ENCODE measurements at places on chromosomes 1 and 21.

GRCh38 chr1:229325401-229325800 lies 17.4 kb downstream of the CCSAP start:
- DNase-seq, result no peak

- DNase-seq, result peak; percentile 55
These were observed 6.2 kb downstream of the SLC6A9 start for GRCh38 chr1:44024903-44025525.

- DNase-seq, result no peak
These were observed 118.7 kb upstream of the BARHL2 start for GRCh38 chr1:90835661-90836344.

DNA sequence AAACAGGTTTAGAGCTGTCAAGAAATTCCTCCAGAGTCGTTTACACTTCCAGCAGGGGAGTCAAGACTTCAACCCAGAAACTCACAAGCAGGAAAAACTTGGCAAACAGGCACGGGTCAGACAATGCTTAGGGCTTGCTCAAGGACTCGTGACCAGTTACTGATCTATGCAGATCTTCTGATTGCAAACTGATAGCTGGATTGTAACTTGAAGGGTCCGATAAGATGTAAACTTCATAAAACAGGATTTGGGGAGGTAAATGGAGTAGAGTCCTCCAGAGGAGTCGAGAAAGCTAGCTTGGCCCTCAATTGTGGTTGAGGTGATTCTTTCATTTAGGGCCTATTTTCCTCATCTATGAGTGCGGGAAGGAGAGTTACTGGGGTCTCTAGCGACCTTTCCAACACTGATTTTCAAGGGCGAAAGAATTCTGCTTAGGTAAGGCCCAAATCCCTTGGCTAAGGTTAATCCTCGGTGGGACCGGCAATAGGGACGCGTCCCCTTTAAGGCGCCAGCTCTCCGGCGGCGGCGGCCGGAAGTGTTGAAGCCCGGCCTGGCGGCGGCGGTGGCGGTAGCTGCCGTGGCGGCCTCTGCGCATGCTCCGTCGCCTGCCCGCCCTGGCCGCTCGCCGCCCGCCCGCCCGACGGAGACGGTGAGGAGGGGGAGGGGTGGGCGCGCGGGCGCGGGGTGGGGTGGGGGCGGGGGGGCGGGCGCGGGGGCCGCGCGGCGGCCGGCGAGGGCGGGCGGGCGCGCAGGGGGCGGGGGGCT lies at the start of gene GMEB1:
TSS of gene GMEB1 (plus strand) at position 594 of the 765 bp plus-strand sequence. CDS start 14,829 bp downstream, outside the sequence.
- DNase-seq, result peak; percentile 87

- no peak for DNase-seq
These were observed 129.9 kb downstream of the SLC30A10 start for GRCh38 chr1:219798283-219799030.

GRCh38 chr1:116861137-116861536 lies 48.6 kb upstream of the PTGFRN start:
- DNase-seq, result no peak

DNA sequence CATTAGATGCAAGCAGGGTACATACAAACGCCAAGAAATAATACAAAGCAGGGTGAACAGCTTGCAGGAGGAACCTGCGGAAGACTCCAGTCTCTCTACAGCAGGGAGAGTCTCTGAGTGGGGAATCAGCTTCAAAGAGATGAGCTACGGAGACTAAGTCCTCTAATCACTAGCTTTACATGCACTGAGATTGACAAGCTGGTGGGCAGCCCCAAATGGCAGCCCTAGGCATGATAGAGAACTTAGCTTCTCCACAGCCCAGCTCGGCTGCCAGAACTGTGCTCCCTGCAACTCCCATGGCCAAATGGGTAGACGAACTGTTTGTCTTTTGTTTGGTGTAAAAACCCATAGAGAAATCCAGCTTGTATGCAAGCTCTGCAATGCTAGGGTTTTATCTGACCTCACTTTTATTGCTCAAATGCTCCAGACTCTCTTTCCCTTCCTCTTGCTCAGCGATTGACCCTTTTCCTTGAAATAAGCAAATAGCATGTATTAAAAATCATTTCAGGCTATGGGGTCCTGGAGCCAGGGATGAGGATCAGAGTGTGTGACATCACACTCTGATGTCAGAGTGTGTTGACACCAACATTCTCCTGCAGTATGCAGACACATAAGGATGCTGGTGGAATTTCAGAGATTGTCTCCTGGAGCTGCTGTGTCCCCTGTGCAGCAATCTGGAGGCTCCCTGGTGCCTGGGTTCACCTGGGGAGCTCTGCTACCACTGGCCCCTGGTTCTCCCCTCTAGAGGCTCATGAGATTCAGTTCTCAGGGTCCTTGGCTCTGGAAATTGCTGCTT lies 238.5 kb downstream of the TTLL7 start:
- DNase-seq, result peak; percentile 9

- DNase-seq, result no peak
These were observed 58.3 kb downstream of the RGS2 start for GRCh38 chr1:192867180-192867579.

- no peak for DNase-seq
These were observed 62.0 kb downstream of the SLC16A1 start for GRCh38 chr1:112894010-112894292.

DNA sequence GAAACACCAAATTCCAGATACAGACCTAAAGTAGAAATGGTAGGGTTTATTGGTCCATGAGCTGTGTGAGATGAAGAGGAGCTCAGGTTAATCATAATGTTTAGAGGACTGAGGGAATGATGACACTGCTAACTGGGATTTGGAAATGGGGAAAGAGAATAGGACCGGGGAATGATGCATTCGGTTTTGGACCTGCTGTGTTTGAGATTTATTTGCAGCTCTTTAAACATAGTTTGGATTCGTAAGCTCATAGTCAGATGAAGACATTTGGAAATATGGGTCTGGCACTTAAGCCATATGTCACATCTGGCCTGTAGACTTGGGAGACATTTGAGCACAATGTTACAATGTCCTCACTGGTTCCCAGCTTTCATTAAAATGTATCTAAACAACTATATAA lies 127.9 kb upstream of the DUSP10 start:
- DNase-seq, result no peak

DNA sequence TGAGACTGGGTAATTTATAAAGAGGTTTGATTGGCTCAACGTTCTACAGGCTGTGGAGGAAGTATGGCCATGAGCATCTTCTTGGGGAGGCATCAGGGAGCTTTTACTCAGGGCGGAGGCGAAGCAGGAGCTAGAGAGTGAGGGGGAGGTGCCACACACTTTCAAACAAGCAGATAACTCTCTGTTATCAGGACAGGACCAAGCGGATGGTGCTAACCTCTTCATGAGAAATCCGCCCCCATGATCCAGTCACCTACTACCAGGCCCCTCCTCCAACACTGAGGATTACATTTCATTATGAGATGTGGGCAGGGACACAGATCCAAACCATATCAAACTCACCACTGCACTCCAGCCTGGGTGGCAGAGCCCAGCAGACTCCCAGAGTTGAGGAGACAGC lies 11.5 kb upstream of the LRRC47 start:
- DNase-seq, result no peak

DNA sequence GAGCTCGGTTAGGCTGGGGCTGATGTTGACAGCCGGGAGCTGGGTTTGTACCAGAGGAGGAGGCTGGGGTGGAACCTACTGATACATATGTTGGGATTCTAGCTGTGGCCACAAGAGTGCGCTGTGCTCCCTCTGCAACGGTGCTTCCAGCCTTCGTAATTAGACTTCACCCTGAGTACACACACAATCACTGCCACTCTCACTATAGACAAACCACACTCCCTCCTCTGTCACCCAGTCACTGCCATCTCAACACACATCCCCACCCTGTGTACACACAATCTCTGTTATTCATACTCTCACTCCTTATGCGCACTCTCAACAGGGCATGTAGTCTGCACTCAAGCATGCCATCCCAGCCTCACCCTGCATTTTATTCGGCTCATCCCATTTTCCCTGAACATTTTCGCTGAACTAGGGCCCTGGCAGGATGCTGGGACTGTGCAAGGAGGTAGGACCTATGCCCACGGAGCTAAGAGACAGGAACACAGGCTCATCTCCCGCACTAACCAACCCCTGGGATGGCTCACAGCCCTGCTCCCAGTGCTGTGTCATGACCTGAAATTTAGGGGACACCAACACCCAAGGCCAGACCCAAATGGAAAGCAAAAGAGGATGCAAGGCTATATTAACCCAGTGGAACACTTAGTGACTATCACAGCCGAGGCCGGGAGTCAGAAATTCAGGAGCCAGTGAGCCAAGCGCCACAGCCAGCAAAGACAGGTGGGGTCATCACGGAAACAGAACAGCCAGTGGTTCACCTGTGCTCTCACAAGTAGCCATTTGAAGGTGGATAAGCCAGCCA lies 5.7 kb downstream of the GJB3 start:
- peak; percentile 71 for DNase-seq

GRCh38 chr1:201904579-201904978 lies 15.9 kb downstream of the SHISA4 start:
- DNase-seq, result no peak

- DNase-seq, result no peak
These were observed 34.0 kb upstream of the MAGOH start for GRCh38 chr1:53272349-53272748.

All from T47D (cell line).